ENCODE measurements at places on chromosomes 12 and 14. TPM values are rescaled to one million over a fixed set of nuclear protein-coding genes. Genes with fewer than 3 reads are reported as not detected.

- peaks cover 6% of the 10 kb centered on the region for H3K27me3 ChIP-seq
- H3K4me3 ChIP-seq = no peak overlapping the region
- no peak overlapping the region for H3K27ac ChIP-seq
- DNase-seq = no peak
- H3K4me1 ChIP-seq = no peaks in the 10 kb centered on the region
These were observed 97.8 kb downstream of the SCARB1 start for GRCh38 chr12:124765581-124766489.

DNA sequence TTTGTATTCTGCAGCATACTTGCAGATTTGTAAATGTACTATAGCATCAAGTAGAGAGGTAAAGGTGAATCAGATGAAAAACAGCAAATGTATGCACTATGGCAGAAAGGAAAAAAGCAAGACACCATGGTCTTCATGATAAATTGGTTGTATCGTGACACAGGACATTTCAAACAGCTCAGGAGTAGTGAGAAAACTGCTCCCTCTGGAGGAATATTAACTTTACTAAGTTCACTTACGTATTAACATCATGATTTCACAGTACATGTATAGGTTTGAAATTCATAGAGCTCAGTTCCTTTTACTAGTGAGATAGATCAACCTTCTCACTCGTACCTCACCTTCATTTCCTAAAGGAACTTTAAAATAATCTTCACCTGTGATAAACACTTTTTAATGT is 6.5 kb downstream of the MBIP start:
- peaks cover 34% of the 10 kb centered on the region for H3K36me3 ChIP-seq
- peaks cover 31% of the 10 kb centered on the region for H3K4me1 ChIP-seq
- DNase-seq = no peak
- H3K27me3 ChIP-seq = no peaks in the 10 kb centered on the region
- no peak overlapping the region for H3K27ac ChIP-seq

The CCDC184 gene
- 1.5 TPM for total RNA-seq

DNA sequence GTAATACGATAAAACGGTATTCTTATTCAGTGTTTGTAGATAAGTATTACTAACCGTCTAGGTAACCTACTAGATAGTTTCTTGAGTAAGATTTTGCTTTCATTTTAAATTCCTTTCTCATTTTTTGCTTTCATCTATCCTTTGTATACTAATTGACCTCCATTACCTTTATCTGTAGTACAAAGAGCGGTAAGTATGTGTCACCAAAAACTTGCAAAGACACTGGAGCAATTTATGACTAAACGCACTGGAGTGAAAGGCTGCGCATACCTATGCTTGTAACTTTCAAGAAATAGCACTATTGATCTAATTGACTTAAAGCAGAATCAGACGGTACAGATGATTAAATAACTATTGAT is 1.7 kb downstream of the ARHGAP5 start:
- no peaks in the 10 kb centered on the region for H3K36me3 ChIP-seq
- peaks cover 57% of the 10 kb centered on the region for H3K4me1 ChIP-seq
- peak overlapping the region; percentile 99 for H3K4me3 ChIP-seq
- DNase-seq = no peak

GRCh38 chr12:19757317-19757877 is 318.1 kb downstream of the AEBP2 start:
- H3K4me1 ChIP-seq = no peaks in the 10 kb centered on the region
- peaks cover 8% of the 10 kb centered on the region for H3K36me3 ChIP-seq
- no peak overlapping the region for H3K4me3 ChIP-seq
- H3K27ac ChIP-seq = no peak overlapping the region
- H3K27me3 ChIP-seq = no peaks in the 10 kb centered on the region
- DNase-seq = no peak

The BMAL2 gene
- total RNA-seq = 16.2 TPM

- H3K4me3 ChIP-seq = no peak overlapping the region
- H3K27ac ChIP-seq = no peak overlapping the region
- DNase-seq = no peak
- peaks cover 14% of the 10 kb centered on the region for H3K4me1 ChIP-seq
These were observed 1178.0 kb downstream of the VRK1 start for GRCh38 chr14:97975216-97975615.

DNA sequence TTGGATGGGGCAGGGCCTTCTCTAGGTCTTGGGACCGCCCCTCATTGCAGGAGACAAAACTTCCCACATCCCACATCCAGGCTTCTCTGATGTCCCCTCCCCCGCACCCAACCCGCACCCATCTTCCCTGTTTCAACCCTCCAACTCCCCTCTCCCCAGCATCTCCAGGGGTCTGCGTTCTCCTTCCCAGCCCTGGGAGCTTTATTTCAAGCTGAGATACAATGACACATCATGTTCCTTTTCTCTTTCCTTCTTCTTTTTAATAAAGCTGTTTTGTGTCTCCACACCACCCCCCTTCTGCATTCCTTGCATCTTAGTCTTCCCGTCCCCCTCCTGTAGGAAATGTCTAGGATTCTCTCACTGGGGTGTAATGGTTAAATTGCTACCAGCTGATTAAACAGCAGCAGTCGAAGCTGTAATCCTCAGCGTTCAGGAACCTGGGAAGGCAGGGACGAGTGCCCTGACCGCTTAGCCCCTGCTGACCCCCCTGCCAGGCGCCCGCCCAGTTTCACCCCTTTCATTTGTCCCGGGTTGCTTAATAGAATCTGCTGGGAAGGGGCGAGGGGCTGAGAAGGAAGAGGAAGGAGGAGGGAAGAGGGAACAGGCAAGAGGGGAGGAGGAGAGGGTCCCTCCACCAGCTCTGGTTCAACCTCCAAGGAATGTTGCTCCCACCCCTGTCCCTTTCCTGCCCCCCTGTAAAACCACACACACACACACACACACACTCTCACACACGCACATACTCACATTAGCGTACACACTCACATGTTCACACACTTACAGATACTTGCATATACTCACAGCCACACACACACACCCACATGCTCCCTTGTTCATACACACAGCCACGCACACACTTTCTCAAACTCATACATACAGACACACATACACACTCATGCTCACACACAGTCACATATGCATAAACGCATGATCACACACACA is 104.5 kb upstream of the MED13L start:
- H3K36me3 ChIP-seq = no peaks in the 10 kb centered on the region
- peaks cover 52% of the 10 kb centered on the region for H3K4me1 ChIP-seq
- peaks cover 17% of the 10 kb centered on the region for H3K27me3 ChIP-seq
- peak overlapping the region; percentile 94 for H3K27ac ChIP-seq
- peak; percentile 58 for DNase-seq

- no peaks in the 10 kb centered on the region for H3K36me3 ChIP-seq
- H3K27ac ChIP-seq = no peak overlapping the region
- no peak for DNase-seq
- peaks cover 17% of the 10 kb centered on the region for H3K4me1 ChIP-seq
- no peaks in the 10 kb centered on the region for H3K27me3 ChIP-seq
- no peak overlapping the region for H3K4me3 ChIP-seq
These were observed 32.1 kb upstream of the KRR1 start for GRCh38 chr12:75543529-75543928.

GRCh38 chr12:87928031-87928430 is 101.2 kb downstream of the C12orf50 start:
- H3K4me3 ChIP-seq = no peak overlapping the region
- H3K27me3 ChIP-seq = peaks cover 11% of the 10 kb centered on the region
- no peaks in the 10 kb centered on the region for H3K36me3 ChIP-seq
- H3K27ac ChIP-seq = no peak overlapping the region
- H3K4me1 ChIP-seq = no peaks in the 10 kb centered on the region

- DNase-seq = no peak
- H3K4me1 ChIP-seq = peaks cover 24% of the 10 kb centered on the region
- no peaks in the 10 kb centered on the region for H3K27me3 ChIP-seq
- H3K27ac ChIP-seq = no peak overlapping the region
- 0 out of 2 replicates have a peak, but pooled peaks cover 5% of the 10 kb centered on the region for H3K36me3 ChIP-seq
These were observed 38.3 kb downstream of the NIN start for GRCh38 chr14:50792634-50793068.

GRCh38 chr12:19916974-19917373 is 451.4 kb upstream of the PDE3A start:
- no peak for DNase-seq
- H3K4me3 ChIP-seq = no peak overlapping the region
- H3K27me3 ChIP-seq = no peaks in the 10 kb centered on the region
- H3K27ac ChIP-seq = no peak overlapping the region

DNA sequence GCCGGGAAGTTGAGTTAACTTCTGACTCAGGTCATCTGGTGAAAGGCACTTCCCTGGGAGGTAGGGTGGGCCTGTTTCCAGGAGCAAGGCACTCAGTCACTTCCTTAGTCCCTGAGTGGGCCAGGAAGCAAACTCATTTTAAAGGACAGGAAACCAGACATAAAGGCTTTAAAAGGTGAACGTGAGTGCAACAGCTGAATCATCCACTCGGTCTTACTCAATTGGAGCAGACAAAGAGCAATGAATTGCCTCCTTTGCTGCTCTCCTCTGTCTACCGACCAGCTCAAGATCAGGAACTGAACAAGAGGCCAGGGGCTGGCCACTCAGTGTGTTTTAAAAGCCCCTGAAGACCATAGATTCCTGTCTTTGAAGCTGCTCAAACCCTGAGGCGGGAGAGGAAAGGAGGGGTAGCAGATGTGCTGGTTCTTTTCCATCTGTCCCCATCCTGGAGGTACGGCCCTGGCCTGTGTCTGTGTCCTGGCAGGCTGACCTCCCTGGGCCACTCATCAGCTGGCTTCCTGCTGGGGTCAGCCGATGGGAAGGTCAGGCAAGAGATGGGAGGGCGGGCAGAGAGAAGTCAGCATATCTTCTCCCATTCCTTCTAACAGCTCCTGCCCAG is 148.9 kb downstream of the PPM1H start:
- H3K4me1 ChIP-seq = peaks cover 41% of the 10 kb centered on the region
- H3K36me3 ChIP-seq = peaks cover 9% of the 10 kb centered on the region
- peak overlapping the region; percentile 73 for H3K27ac ChIP-seq
- no peaks in the 10 kb centered on the region for H3K27me3 ChIP-seq
- no peak overlapping the region for H3K4me3 ChIP-seq

DNA sequence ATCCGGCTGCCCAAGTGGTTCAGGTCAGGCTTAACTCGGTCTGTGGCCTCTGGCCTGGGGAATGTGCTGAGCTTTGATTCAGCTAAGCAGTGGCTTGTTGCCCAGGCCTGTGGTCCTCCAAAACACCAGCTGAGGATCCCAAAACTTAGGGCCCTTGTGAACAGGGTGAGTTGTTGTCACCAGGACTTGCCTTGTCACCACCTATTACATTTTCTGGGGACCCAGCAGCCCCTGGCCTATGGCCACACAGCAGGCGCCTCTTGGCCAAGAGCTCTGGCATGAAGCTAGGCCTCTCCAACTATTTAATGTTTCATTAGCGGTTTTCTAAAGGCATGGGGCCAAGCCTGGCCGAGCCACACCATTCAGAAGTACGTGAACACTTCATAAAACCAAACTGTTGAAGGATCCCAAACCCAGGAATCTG is 343.7 kb downstream of the CACNA1C start:
- no peaks in the 10 kb centered on the region for H3K36me3 ChIP-seq
- peaks cover 3% of the 10 kb centered on the region for H3K4me1 ChIP-seq
- H3K4me3 ChIP-seq = no peak overlapping the region
- no peak for DNase-seq
- no peaks in the 10 kb centered on the region for H3K27me3 ChIP-seq

DNA sequence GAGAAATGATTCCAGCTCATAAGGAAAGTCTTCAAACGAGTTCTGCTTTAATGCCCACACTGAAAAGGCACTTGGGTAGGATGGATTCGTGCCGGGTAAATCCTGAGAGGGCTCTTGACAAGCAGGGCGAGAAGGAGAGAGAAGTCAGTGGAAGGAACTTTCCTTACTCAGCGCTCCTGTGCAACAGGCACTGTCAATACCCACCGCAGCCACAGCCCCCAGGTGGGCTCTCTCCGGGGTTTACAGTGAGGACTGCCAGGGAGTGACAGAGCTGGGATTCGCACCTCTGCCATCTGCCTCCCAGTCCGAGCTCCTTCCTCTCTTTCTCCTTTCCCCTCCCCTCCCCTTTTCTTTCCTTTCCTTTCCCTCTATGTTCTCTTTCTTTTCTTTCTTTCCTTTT is 118.7 kb downstream of the BEGAIN start:
- H3K27ac ChIP-seq = no peak overlapping the region
- peaks cover 7% of the 10 kb centered on the region for H3K27me3 ChIP-seq
- no peaks in the 10 kb centered on the region for H3K36me3 ChIP-seq
- no peak for DNase-seq
- peaks cover 32% of the 10 kb centered on the region for H3K4me1 ChIP-seq

DNA sequence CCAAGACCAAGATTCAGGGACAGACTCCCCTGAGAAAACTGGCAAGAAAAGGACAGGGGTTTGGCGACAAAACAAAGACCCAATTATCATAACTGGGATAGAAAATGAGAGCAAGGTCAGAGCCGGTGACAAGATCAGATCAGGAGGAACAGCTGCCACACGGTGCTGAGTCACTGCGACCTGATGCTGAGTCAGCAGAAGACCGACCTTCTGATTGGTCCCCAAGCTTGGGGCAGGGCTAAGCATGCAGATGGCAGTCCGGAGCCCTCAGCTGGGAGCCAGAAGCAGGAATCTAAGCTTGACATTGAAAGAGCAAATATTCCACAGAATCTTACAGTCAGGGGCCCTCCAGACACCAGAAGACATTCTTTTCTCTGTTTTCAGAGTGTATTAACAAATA is 19.1 kb upstream of the ARMH4 start:
- H3K27ac ChIP-seq = peak overlapping the region; percentile 77
- peak; percentile 92 for DNase-seq
- H3K4me1 ChIP-seq = peaks cover 16% of the 10 kb centered on the region

DNA sequence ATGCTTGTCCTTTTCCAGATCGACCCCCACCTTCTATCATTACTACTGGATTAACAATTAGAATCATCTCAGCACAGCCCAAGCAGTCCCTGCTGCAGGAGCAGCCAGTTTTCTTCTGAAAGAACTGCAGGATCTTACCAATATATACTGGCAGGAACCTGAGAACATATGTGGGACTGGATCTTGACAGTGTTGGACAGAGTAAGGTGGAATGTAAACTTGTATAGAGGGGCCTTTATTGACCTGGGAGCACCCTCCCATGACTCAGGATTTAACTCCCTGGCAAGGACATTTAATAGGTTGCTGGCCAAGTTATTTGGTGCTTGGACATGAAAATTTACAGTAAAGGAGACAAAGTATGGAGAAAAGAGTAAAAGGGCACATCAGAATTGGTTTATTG is 66.2 kb upstream of the TMX1 start:
- no peaks in the 10 kb centered on the region for H3K36me3 ChIP-seq
- DNase-seq = no peak
- H3K4me1 ChIP-seq = peaks cover 18% of the 10 kb centered on the region

GRCh38 chr14:38336298-38336697 is 80.4 kb upstream of the CLEC14A start:
- no peak for DNase-seq
- no peak overlapping the region for H3K4me3 ChIP-seq

GRCh38 chr12:107522692-107523477 is 162.7 kb upstream of the PWP1 start:
- no peaks in the 10 kb centered on the region for H3K36me3 ChIP-seq
- DNase-seq = peak; percentile 65
- H3K4me3 ChIP-seq = no peak overlapping the region
- H3K27me3 ChIP-seq = no peaks in the 10 kb centered on the region
- H3K4me1 ChIP-seq = no peaks in the 10 kb centered on the region
- no peak overlapping the region for H3K27ac ChIP-seq

- no peak overlapping the region for H3K4me3 ChIP-seq
- DNase-seq = no peak
- H3K4me1 ChIP-seq = peaks cover 40% of the 10 kb centered on the region
- peaks cover 13% of the 10 kb centered on the region for H3K36me3 ChIP-seq
- H3K27ac ChIP-seq = no peak overlapping the region
These were observed 9.8 kb upstream of the RIMKLB start for GRCh38 chr12:8687846-8688601.

Measured in WTC11 (cell line).